ENCODE measurements at places on chromosomes 13 and 19.

DNA sequence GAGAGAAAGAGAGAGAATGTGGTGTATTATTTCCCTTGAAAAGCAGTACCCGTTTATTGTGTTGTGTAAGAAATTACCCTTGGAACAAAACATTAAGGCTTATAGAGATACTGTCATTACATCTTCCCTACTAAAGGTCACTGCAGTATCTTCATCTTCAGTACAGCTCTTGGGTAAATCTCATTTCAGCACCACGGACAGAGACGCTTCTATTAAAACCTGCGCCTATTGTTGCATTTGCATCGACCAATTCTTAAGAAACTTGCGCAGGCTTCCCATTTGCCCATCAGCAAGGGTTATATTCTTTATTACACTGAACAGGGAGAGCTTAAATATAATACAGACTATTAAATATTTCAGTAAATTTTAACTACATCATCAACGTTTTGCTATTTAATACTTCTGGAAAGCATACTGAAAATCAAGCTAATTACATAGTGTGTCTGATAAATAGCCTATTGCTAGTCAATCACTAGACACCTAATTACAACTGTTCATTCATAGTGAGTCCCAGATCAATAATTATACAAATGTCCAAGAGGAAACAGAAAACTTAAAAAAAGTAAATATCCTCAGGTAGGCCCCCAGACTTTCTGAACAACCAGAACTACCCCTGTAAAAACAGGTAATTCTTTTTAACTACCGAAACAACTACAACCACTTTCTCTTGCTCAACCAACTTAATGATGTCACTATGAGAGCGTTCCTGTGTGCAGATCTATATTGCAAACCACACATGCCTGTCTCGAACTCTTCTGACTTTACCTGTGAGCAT is 350.6 kb downstream of the LIG4 start:
- DNase-seq: no peak

- DNase-seq: no peak
Observed at GRCh38 chr13:70747262-70747661, 639.0 kb upstream of the KLHL1 start.

GRCh38 chr13:73272831-73273230 is 214.0 kb downstream of the KLF5 start:
- no peak for DNase-seq

- DNase-seq: no peak
Observed at GRCh38 chr13:19184176-19184575, 2.6 kb upstream of the TUBA3C start.

- no peak for DNase-seq
Observed at GRCh38 chr19:35168196-35168595, 13.7 kb downstream of the FXYD5 start.

DNA sequence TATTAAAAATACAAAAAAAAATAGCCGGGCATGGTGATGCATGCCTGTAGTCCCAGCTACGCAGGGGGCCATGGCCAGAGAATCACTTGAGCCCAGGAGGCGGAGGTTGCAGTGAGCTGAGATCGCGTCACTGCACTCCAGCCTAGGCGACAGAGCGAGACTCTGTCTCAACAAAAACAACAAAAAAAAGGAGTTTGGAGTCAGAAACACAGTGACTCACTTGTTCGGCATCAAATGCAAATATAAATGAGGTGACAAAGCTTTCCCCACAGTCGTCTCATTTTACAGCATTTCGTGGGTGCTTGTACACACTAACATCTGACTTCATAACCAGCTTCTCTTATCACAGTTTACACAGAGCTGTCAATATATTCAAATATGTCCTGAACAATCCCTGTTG is 11.0 kb downstream of the ZNF665 start:
- DNase-seq: no peak

DNA sequence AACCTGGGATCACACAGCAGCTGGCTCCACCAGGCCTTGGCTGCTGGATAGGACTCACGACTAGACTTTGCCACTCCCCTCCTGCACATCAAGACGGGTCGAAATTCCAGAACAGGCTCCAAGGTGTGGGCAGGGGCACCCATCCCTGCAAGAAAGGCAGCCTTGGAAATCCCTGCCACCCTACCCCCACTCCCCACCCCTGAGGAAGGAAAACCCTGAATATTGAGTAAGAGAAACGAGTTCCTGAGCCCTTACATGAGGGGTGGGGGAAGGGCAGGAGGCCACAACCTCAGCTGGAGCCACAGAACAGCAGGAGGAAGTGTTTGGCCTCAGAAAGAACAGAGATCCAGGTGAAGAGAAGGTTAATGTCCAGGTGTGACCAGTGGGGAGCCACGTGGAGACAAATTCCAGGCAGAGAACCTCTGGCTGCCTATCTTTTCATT is 20.1 kb downstream of the DEDD2 start:
- no peak for DNase-seq

DNA sequence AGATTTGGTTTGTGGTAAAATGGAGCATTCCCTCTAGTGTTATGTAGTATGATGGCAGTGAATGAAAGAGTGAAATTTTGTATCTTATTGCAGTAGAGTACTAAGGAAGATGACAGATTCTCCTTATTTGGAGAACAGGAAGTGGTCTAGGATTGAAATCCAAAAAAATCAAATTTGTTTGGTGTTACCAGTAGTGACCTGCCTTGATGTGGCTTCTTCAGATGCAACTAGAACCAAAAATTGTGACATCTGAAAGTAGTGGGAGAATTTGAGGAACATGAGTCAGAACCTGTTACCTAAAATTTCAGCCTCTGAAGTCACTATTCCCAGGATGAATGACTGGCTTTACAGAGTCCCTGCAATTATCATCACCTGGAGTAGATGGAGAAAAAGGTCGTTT is 165.9 kb downstream of the KLF5 start:
- no peak for DNase-seq

GRCh38 chr13:109971456-109972090 is 185.2 kb upstream of the IRS2 start:
- DNase-seq: no peak

GRCh38 chr13:44790289-44790688 is 199.0 kb downstream of the NUFIP1 start:
- DNase-seq: no peak

Data from NCI-H2107 (cell line).